ENCODE measurements at places on chromosomes 2 and 18.

- DNase-seq: peak; percentile 51
Observed at GRCh38 chr2:30026091-30027055, 105.0 kb upstream of the ALK start.

- DNase-seq: no peak
Observed at GRCh38 chr2:61117534-61117933, 44.5 kb upstream of the C2orf74 start.

DNA sequence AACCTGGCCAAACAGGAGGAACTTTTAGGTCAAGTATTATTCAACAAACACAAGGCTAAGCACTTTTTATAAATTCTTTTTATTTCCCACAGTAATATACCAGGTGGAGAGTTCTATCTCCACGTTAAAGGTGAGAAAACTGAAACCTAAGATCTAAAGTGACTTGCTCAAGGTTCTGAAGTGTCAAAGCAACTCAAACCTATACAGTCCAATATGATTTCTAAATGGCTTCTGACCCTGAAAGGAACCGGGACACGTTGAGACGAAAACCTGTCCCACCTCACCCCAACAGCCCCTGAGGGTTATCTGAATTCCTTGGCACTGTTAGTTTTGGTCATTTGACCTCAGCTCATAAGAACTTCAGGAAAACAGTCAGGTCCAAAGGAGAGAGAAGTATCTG, 814.5 kb upstream of the LRATD1 start:
- no peak for DNase-seq

DNA sequence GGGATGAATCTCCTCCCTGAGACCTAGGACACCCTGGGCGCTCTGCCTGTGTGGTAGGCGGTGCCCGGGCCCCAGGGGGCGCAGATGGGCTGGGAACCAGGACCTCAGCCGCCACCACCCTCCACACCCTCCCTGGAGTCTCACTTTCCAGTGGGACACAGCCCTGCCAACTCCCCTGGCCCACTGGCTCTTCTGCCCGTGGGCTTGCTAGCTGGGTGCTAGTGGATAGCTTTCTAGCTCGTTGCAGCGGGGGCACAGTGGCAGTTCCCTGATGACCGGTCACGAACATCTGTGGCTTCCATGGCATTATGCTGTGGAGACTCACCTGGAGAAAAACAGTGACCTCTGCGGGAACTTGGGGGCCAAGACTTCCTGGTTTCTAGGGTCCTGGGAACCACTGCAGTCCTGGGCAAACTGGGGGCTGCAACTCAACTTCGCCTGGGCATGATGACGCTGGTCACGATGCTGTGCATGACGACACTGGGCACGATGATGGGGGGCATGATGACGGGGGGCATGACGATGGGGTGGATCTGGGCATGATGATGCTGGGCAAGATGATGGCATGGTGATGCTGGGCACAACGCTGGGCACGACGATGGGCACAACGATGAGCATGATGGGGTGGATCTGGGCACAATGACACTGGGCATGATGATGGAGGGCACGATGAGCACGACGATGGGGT, 31.0 kb upstream of the ALLC start:
- DNase-seq: no peak

Measured in fibroblast of skin of scalp (primary cell).